ENCODE measurements at places on chromosomes 12 and 14.

DNA sequence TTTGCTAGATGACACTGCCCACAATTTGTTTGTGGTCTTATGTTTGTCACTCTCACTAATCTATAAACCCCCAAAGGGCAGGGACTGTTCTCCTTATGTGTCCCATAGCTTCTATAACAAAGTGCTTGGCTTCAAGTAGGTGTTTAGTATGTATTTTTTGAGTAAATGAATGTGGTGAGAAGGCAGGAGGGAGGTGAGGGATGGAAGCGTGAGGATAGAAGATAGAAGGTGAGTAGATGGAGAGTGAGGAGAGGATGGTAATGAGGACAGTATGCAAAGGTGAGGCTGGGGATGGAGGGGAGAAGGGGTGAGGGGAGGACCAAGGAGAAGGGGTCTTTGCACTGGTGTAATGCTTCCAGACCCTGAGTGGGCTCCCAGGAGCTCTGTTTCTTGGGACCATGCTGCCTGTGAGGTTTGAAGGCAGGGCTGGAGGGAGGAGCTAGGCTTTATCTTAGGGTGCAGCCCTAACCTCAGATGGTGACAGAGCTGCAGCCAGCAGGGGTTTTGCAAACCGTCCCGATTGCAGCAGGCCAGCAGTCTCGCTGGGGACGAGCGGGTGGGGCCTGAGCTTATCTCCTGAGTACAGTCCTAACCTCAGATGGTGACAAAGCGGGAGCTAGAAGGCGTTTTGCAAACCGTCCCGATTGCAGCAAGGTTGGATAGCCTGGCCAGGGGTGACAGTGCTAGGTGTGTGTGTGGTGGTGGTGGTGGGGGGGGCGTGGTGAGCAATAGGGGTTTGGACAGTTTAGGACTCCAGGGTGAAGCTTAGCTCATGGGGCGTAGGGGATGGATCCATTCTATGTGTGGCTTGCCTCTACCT lies 6.5 kb downstream of the CEBPE start:
- no peak for DNase-seq

- no peak for DNase-seq
Measured at GRCh38 chr12:39923364-39923763, 182.5 kb downstream of the SLC2A13 start.

DNA sequence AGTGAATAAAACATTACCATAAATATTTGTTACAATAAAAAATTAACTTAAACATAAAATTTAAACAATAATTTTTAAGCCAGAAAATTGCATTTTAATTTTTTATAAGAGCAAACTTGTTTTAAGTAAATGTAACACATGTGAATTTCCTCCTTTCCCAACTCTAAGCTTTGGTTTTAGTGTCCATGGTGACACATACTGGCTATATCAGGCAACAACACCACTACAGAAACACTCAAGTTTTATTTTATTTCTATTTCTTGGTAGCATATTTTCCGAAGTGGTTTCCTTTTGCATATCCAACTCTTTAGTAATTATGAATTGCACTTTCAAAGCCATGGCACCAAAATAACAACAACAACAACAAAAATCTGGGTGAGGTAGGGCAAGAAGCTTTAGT lies 2.2 kb downstream of the NELL2 start:
- DNase-seq, result no peak

GRCh38 chr12:126156806-126157574 lies 1091.8 kb downstream of the AACS start:
- no peak for DNase-seq

DNA sequence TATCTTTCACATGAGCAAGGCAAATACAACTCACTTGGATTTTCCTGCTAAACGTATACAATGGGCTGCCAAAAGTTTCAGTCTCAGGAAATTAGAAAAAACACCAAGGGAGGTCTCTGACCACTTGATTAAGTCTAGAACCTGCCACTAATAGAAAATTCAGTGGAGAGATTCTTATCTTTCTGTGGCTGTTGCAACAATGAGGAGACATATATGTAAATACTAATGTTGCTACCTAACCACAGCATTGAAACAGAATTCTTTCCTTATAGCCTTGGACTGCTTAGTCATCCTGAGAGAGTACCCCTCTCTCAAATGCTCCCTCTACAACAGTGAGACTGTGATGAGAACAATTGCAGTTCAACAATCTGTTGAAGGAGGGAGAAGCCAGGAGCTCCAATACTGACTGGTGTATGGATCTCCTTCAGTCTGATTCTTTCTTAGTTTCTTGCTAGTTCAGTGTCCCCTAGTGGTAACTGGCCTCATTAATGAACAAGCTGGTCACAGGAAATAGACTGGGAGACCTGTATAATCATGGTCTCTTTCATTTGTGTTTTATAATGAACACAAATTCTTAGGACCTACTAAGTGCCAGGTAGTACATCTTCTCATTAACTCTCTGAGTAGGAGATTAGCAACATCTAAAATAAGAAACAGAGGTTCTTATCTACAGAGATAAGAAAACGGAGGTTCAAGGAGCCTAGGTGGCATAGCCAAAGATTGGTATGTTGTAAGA lies 164.5 kb downstream of the SLC38A4 start:
- peak; percentile 16 for DNase-seq

- DNase-seq, result no peak
Measured at GRCh38 chr12:97940629-97941028, 478.0 kb downstream of the RMST start.

- no peak for DNase-seq
Measured at GRCh38 chr14:71693381-71693780, 238.8 kb upstream of the RGS6 start.

GRCh38 chr12:2647186-2647585 lies 147.6 kb upstream of the FKBP4 start:
- no peak for DNase-seq

GRCh38 chr12:80485222-80485987 lies 41.4 kb downstream of the PTPRQ start:
- DNase-seq, result no peak

DNA sequence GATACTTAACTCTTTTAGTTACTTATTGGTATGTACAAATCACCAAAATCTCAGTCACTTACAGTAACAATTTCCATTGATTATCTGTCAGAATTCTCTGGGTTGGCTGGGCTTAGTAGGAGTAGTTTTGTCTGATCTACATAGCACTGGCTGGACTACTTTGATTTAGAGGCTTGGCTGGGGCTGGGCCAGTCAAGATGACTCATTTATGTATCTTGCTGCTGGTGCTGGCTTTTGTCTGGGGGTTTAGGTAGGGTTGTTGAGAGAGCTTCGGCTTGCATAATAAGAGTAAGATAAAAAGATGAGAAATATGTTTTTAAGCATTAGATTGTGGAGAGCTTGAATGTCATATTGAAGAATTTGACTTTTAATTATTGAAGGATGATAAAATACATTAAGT lies 1093.7 kb downstream of the SLC6A15 start:
- DNase-seq, result no peak

- DNase-seq, result no peak
Measured at GRCh38 chr12:65997056-65997455, 133.5 kb downstream of the LLPH start.

DNA sequence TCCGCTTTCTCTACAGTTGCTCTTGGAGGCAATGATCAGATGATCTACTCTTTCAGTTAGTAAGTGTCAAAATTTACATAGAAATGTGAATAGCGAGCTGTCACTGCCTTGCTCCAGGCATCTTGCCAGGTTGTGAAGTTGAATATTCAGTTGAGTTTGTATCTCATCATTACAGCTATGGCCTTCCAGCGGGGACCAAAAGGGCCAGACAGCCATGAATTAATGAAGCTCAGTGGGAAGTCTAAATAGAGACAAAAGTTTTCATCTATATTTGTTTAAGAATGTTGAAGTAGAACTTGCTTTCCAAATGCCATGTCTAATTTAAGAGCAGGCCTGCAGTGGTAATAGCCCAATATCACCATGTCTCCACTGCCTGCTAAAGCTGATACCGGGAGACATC lies 387.8 kb downstream of the FLRT2 start:
- DNase-seq, result no peak

GRCh38 chr14:101191101-101191720 lies 287.7 kb upstream of the RTL1 start:
- no peak for DNase-seq

GRCh38 chr14:54730156-54730961 lies 163.4 kb downstream of the SAMD4A start:
- no peak for DNase-seq

GRCh38 chr14:106562451-106562850 lies 1036.1 kb downstream of the TMEM121 start:
- DNase-seq, result no peak

- no peak for DNase-seq
Measured at GRCh38 chr12:52038447-52038846, 12.8 kb upstream of the NR4A1 start.

DNA sequence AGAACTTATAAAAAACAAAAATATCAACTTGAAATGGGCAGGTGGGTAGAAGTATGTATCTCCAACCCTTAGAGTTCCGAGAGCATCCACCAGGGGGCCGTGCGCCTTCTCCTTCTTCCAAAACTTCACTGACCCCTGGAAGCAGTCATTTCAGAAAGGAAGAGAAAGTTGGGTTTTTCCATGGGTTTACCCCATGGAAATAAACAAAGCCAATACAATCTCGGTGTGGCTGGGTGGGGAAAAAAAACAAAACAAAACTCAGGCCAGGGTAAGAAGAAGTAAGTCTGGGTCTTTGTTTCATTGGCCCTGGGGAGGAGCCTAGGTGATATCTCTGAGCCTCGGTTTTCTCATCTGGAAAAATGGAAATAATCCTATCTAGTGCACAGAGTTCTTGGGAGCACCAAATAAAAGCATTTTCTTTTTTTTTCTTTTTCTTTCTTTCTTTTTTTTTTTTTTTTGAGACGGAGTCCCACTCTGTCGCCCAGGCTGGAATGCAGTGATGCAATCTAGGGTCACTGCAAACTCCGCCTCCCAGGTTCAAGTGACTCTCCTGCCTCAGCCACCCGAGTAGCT lies 33.6 kb upstream of the HNF1A start:
- DNase-seq, result peak; percentile 50

DNA sequence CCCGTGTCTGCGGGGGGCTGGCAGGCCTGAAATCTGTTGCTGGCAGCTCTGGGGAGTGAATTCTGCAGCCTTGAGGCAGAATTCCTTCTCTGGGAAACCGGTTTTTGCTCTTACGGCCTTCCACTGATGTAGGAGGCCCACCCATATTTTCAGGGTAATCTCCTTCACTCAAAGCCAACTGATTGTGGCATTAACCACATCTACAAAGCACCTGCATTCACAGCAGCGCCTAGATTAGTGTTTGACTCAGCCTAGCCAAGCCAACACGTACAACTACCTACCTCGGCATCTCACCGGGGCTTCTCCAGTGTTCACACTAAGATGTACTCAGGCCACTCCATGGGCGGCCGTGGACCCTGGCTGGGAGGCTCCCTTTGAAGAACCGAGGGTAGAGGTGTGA lies 15.8 kb downstream of the C12orf43 start:
- DNase-seq, result no peak

DNA sequence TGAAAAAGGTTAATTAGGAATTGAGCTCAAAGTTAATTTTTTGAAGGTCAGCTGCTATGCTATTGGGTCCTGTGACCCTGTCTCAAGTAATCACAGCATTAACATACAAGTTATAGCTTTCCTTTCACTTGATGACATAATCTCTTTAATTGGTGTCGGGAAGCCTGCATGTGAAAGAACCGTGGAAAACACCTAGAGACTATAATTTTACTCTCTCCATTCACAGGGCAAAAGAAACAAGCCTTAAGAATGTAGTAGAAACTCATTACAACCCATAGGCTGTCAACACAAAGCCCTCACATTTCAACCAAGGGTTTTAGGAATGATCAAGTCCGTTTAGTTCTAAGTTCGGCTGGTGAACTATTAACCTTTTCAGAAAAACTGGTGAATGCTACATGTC lies 104.4 kb downstream of the PPM1A start:
- DNase-seq, result no peak

GRCh38 chr14:75205591-75205990 lies 29.2 kb upstream of the TMED10 start:
- no peak for DNase-seq

DNA sequence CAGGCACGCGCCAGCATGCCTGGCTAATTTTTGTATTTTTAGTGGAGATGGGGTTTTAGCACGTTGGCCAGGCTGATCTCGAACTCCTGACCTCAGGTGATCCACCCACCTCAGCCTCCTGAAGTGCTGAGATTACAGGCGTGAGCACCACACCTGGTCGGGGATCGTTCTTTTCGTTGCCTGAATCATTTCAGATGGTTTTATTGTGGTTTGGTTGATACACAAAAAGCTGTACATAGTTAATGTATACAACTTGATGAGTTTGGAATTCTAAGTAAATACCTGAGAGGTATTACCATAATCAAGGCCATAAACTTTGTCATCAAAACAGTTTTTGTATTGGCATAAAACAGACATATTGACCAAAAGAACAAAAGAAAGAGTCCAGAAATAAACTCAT lies 63.3 kb downstream of the RIC8B start:
- no peak for DNase-seq

DNA sequence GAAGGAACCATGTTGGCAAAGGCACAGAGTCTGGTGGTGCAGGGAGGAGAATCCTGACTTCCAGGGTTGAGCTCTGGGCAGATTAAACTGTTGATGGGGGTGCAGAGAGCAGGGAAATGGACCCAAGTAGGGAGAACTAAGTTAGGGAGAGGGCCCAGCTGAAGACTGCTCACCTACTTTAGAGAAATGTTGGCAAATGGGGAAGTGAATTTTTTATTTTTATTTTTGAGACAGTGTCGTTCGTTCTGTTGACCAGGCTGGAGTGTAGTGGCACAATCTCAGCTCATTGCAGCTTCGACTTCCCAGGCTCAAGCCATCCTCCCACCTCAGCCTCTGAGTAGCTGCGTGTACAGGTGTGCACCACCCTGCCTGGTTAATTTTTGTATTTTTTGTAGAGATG lies 32.1 kb upstream of the TUBA1A start:
- no peak for DNase-seq

DNA sequence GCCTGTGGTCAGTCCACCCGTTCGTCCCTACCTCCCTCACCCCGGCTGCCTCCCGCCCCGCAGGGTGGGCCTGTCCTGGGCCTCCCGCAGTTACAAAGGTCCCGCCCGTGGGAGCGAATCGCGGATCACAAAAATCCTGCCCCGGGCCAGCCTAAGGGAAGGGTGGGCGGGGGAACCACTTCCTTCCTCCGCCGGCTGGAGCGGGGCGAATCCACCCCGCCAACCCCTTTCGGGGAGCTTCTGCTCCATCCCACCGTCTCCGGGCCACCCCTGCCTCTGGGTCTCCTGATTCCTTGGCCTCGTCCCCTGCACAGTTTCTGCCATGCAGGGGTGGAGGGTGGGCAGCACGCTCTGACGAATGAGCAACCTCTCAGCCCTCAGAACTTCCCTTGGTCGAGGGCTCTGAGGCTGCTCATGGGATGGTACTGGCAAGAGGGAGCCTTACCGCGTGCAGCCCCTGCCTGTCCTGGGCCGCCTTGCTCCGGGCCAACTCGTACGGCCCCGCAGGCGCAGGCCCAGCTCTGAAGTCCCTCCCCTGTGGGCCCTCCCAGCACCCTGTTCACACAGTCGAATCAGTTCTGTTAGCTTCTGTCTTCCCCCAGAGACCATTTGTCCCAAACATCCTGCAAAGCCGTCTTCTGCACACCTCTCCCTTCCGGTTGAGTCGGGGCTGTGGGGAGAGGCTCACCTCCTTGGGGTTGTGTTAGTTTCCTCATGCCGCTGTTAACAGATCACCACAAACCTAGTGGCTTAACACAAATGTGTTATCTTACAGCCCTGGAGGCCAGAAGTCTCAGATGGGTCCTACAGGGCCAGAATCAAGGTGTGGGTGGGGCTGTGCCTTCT lies 589 bp upstream of the HVCN1 start:
- DNase-seq, result peak; percentile 49

- DNase-seq, result no peak
Measured at GRCh38 chr12:68264857-68265256, 11.5 kb upstream of the IL22 start.

GRCh38 chr12:100200463-100201181 lies at the start of gene ACTR6:
TSS of gene ACTR6 (plus strand) at chr12:100200815. CDS start at chr12:100200852, 37 bp downstream.
- DNase-seq, result peak; percentile 99
